Head of caudate nucleus (tissue), 42 donors: ENCODE measurements at places on chromosomes 2 and 18.

GRCh38 chr2:9675415-9676351 lies 44.9 kb upstream of the YWHAQ start:
- no peak for DNase-seq

DNA sequence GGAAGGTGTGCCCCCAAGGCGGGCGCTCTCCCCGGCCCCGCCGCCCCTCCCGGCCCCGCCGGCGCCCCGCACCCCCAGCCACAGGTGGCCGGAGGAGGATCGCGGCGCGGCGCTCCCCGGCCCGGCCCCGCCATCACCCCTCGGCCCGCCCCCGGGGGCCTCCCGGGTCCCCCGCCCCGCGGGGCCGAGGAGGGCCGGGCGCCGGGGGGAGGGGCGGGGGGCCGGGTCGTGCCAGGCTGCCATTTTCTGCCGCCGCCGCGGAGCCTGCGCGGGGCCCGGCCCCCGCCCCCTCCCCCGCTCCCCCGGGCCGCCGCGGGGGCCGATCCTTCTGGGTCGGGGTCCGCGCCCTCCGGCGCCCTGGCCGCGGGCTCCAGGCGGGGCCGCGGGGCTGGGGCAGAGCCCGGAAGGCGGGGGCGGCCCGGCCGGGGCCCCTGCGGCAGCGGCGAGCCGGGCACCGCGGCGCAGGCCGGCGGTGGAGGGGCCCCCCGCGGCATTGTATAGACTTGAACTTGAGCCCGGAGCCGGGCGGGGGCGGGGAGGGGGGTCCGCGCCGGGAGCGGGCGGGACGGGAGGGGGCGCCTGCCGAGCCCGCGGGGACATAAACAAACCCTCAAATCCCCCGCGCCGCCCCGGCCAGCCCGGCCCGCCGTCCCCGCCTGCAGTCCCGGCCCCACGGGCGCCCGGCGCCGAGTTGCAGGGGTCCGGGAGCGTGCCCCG lies 556 bp downstream of the DNMT3A start:
- DNase-seq, result peak; percentile 75

DNA sequence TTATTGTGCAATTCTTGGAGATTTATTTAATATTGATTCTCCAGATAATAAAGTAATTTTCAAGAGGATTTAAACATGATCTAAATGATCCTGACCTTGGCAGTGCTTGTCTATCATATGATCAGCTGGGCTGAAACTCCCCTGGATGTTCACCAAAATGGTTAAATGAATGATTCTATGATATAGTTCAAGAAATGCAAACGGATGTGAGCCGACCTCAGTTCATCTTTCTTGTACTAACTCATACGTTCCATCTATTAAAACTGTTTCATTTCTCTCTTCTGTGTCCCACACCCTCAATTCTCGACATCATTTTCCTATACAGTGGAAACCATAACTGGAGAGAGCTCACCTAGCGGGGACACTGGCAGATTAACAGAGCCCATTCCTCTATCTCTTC lies 281.7 kb upstream of the CCDC68 start:
- DNase-seq, result no peak

DNA sequence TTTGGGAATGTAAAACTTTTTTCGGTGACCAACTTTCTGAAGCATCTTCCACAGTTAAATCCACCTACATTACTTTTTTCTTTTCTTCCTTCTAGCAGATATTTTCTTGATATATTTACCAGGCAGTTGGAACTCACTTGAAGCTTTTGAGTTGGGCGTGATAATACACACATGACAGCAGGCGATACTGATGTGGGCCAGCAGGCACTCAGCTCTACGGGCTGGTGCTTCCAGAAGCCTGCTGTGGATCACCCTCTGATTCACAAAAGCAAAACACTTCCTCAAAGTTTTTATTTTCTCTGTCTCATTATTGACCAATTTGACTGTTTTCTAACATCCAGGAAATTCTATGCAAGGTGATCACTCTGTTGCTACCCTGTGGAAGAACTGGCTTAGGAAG lies 22.9 kb downstream of the GRHL1 start:
- DNase-seq, result no peak

- no peak for DNase-seq
Measured at GRCh38 chr2:113976277-113976928, 86.5 kb downstream of the ACTR3 start.

GRCh38 chr2:31238906-31239592 lies 5.1 kb downstream of the EHD3 start:
- no peak for DNase-seq

DNA sequence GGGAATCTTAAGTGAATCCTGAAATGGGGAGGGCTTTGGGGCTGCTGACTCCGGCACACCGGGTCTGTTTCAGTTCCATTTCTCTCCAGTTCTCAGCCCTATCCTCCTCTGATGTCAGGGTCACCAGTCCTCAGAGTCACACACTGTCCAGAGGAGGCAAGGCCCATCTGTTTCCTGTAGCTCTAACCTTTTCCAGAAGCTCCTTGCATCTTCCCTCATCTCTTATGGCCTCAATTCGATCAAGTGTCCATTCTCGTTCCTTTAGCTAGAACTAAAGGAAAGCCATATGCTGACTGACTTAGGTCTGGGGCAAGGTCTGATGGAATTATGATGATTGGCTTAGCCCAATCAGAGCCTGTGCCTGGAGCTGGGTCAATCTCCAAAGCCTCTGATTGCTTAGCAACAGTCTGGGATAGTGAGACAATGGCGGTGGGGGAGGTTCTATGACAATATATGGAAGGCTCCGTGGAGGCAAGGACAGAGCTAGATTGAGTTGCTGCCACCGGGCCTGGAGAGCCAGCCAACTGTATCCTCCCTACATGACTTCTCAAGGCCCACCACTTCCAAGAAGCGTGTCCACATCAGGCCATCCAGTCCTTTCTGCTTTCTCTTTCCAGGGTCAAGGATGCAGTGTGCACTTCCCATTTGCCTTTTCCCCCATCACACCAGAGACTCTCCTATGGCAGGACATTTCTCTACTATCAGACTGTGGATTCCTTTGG lies 5.2 kb downstream of the ANKRD53 start:
- no peak for DNase-seq

DNA sequence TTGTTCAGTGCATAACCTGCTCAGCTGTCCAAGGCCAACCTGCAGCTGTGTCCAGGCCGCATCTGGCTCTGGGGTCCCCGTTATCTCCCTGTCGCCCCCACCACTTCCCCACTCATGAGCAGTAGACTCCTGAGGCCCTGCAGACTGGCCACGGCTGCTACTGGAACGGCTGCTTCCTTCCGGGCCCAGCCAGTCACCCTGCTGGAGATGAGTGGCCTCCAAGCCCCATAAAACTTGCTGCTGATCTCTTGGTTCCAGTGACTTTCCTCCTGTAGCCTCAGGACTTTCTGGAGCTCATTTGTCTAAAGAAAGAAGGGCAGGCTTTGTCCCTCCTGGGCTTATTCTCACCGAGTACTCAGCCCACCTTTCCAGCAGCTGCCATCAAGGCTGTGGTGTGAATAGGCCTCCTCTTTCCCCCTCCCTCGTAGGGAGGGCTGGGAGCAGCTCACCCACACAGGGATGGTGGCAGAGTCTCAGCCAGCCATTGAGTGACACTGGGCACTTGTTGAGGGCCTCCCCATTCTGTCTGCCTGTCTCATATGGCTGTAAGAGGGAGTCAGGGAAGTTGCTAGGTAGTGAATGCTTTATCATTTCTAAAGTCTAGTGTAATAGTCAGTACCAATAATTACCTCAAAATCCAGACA lies 257.3 kb downstream of the MYCN start:
- DNase-seq, result no peak

DNA sequence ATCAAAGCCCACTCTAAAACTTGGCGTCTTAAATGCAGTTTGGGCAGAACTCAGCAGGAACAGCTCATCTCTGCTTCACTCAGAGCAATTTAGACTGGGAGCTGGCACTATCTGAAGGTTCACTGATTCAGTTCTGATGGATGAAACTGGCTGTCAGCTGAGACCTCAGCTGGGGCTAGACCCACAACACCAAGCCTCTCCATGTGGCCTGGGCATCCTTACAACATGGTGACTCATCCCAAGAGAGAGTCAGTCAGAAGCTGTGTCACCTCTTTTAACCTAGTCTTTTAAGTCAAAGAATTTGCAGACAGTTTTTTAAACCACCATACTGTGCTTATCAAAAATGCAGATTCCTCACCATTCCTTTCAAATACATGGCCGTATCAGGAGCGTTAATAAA lies 62.6 kb upstream of the ZNF397 start:
- DNase-seq, result no peak

DNA sequence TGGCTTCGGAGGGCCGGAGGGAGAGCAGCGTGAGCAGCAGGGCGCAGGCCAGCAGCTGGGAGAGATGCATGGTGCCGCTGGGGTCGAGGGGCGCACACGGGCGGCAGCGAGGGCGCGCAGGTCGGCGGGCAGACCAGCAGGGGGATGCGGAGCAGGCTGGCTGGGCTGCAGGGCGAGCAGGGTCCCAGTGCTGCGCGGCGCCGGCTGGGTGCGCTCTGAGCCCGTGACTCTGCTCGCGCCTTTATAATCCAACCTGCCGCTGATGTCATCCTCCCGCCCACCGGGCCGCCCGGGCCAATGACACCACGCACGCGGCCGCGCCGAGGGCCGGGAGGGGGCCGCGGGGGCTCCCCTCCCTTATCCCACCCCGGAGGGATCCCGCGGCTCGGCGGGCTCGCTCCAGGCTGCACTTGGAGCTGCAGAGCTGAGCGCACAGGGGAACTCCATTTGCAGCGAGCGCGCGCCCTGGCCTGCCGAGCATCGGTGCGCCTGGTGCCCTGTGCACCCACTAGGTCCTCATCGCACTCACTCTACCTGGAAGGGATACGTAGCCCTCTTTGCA lies at the start of gene NPPC:
Gene NPPC (minus strand): TSS at position 217 of the 562 bp plus-strand sequence. CDS start 147 bp downstream, at position 70.
- peak; percentile 86 for DNase-seq

DNA sequence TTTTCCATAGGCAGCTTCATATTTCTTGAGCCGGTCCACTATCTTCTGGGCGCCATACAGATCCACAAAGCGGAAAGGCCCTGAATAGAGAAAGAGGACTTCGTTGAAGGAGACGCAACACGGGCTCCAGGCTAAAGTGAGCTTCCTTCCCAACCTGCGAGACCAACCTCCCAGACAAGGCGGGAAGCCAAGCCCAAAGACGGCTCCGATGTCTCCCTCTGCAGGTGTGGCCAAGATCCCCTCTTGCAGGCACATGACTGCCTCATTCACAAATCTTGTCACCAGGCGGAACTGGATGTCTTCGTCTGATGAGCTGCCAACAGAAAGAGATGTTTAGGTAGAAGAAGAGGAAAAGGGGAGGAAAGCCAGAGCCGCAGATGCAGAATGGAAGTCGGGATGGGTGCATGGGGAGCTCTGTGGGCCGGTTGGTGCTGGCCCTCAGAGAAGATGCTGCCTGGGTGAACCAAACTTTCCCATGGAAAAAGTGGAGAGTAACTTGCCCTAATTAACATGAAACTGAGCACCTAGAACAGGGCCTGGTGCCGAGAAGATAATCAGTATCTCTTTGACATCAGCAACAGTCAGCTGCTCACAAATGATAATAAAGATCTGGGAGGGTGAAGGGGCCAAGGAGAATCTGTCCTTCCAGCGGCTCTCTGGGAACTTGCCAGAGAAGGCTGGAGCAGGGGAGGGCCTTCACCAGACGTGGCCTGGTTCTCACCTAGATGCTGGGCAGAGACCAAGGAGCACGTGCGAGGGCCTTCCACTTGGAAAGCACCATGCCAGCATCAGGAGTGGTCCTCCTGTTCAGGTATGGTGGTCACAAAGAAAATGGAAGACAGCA lies 18.6 kb downstream of the GAREM2 start:
- no peak for DNase-seq
